Activated T-helper 17 cell treated with anti-CD3 and anti-CD28 coated beads, Interleukin-2, amount 50 U/mL, for 72 hours (primary cell): ENCODE measurements at places on chromosomes 2 and 18. TPM values are rescaled to one million over a fixed set of nuclear protein-coding genes. Genes with fewer than 3 reads are reported as not detected.
A peak's percentile ranks its signal among the peaks of the same experiment; 100 is the strongest.

GRCh38 chr2:203875471-203875870 lies 7.9 kb downstream of the CTLA4 start:
- ATAC-seq = no peak

Gene DCTN1
- 84.0 TPM for total RNA-seq

Gene EPAS1
- total RNA-seq = 53.7 TPM

GRCh38 chr2:182618672-182619079 lies 97.4 kb upstream of the DNAJC10 start:
- no peak for ATAC-seq

GRCh38 chr2:113275556-113276215 lies 3.0 kb downstream of the PAX8 start:
- ATAC-seq = no peak

DNA sequence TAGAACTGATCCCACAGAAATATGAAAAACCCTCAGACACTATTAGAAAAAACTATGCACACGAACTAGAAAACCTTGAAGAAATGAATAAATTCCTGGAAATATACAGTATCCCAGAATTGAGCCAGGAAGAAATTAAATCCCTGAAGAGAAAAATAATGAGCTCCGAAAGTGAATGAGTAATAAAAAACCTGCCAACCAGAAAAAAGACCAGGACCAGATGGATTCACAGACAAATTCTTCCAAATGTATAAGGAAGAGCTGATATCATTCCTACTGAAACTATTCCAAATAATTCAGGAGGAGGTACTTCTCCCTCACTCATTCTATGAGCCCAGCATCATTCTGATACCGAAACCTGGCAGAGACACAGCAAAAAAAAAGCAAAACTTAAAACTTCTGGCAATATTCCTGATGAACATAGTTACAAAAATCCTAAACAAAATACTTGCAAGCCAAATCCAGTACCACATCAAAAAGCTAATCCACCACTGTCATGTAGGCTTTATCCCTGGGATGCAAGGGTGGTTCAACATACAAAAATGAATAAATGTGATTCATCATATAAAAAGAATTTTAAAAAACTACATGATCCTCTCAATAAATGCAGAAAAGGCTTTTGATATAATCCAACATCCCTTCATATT lies 1397.6 kb upstream of the DDX18 start:
- ATAC-seq = no peak

- ATAC-seq = no peak
These were observed at the start of gene ABCB11 for GRCh38 chr2:169031202-169031601. Gene ABCB11, minus strand, starts transcription at chr2:169031324. Its CDS starts 13,199 bp downstream, at chr2:169018125.

Gene TMEM17
- total RNA-seq = 0.22 TPM

Gene DTNB
- 10.0 TPM for total RNA-seq

Gene SCYGR4
- total RNA-seq = not detected

- no peak for ATAC-seq
These were observed 278.4 kb downstream of the RDH14 start for GRCh38 chr2:18282026-18282425.

DNA sequence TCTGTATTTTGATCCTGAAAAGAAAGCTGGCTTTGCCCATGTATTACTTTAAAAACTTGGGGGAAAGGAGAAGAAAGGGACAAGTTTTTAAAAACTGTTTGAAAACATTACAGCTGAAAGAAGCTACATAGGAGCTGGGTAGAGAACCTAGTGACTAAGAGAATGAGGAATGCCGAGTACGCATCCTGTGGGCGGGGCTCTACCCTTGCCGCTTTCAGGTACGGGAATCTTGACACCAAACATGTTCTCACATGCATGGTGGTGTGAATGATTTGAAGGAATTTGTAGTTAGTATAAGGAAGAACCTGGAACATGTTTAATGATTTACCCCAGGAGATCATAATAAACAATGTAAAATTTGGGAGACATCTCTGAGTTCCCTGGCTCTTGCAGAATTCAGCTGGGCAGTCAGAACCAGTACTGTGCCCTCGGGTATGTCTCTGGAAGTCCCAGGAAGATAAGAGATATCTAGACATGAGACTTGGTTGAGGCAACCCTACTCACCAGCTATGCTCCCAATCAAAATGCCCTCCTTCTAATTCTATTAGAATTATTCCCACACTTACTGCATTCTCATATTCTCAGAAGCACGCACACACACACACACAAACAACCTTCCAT lies 16.5 kb upstream of the TGFA start:
- no peak for ATAC-seq

DNA sequence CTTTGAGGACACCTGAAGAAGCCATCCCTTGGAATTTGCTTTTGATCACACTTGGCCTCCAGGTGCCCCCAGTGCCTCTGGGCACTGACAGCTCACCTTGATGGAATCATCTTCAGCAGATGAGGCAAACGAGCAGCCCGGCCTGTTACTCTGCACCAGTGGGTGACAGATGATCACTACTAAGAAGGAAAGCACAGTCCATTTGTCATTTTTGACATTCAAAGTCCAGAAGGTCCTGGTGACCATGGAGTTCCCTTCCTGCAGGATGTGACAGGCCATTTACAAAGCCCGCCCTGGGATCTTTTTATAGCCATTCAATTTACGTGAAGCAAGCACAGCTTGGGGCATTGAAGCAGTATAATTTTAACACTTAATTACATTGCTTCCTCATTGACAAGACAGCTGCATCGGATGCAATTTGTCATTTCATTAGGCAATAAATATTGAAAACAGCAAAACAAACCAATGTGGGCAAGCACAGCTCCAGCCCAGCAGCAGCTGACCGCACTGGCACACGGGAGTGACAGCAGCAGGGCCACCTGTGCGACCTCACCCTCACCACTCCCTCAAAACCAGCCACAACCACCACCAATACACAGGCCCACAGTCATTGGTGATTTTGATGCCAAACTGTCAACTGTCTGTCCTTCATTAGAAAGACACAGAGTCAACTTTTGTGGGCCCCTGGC lies 76.0 kb upstream of the SLC66A3 start:
- ATAC-seq = no peak

DNA sequence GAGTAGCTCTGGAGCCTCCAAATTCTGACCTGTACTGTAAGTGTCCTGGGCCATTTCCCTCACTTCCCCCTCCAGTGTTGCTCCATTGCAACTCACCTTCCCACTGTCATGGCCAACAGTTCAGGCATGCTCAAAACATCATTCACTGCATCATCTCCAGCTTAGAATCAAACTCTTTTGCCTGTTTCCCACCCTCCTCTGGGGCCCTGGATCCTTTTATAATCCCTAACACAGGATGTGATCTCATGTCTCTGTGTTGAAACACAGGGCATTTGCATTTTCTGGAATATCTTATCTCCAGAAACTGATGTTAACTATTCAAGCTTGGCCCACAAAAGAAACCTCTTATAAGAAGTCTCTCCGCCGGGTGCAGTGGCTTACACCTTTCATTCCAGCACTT lies 3.0 kb downstream of the DPP4 start:
- ATAC-seq = no peak

DNA sequence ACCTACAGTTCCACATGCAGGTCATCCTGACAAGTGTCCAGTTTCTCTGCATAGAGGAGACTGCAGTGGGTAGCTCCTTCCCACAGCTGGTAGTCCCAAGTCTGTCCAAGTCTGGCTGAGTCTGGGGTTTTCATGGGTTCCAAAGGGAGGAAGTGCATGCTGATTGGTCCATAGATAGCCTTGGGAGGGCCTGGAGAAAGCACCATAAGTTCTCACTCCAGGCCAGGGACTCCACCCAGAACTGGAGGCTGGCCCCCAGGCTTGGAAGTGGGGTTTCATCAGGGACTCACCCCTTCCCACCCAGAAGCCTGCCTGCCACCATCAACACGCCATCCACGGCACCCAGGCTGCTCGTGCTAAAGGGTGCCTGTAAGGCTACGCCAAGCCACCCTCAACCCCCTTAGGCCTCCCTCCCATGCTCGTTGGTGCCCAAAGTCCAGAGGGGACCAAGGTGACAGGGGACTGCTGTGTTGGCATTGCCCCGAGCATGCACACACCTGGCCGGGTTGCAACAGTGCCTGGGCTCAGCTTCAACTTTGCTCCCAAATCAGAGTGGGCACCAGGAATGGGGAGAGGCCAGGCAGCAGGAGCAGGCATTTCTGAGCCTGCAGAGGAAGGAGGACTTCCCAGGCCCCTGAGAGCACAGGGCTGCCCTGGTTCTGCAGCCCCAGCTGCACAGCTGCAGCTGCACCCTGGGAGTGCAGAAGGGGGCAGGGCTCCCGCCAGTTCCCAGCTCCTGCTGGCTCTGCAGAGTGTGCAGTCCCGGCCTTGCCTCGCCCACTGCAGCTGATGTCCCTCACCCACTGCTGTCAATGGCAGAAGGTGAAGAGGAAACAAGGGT lies 116.5 kb upstream of the MAP2 start:
- ATAC-seq = no peak

- ATAC-seq = no peak
These were observed 206.3 kb downstream of the AFF3 start for GRCh38 chr2:99936065-99936464.

DNA sequence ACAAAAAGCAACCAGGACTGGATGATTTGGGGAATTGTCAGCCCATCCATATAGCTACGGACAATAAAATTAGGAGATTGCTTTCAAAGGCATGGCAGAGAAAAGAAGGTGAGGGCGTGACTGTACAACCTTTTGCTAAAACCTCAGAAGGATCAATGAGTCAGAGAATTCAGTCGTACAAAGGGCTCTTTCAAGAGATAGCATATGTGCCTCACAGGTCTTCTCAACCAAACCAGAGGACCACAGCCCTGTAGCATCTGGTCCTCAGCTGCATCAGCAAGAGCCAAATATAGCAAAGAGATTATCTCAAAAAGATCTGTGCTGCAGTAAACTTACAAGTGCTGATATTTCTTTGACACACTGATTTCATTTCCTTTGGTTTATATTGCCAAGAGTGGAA lies 149.9 kb upstream of the RAB6C start:
- ATAC-seq = no peak

Gene TOGARAM2
- total RNA-seq = 4.3 TPM

GRCh38 chr2:100936070-100936741 lies 65.9 kb upstream of the RPL31 start:
- no peak for ATAC-seq

DNA sequence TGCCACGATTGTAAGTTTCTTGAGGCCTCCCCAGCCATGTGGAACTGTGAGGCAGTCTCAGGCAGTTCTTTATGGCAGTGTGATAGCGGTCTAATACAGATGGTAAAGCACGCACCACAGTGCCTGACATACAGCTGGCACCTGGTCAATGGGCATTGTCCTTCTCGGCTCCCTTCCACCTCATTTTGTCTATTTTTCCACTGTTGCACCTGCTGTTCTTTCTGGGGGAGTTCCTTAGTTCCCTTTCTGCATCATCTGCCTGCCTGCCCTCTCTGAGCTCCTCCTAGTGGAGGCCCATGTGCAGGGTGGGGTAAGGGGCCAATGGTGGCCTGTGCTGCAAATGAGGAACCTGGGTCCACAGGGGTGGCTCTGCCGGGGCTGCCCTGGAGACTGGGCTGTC lies 157.6 kb downstream of the LPIN1 start:
- ATAC-seq = no peak

Gene STK17B
- total RNA-seq = 190 TPM

Gene ELOA2
- total RNA-seq = not detected

Gene MPP4
- not detected for total RNA-seq

DNA sequence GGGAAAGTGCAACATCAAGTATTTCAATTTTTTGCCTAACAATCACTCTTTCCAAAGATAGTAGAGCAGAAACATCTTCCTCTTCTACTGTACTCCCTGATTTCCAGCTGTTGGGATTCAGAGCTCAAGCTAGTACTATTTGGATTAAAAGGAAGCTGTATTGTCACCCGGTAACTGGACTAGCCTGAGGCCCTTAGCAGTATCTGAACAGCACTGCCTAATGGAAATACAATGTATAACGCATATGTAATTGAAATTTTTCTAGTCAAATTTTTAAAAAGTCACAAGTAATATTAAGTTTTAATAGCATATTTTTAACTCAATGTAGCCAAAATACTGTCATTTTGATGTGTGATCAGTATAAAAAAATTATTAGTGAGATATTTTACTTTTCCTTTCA lies 86.2 kb downstream of the COX7A2L start:
- ATAC-seq = no peak

DNA sequence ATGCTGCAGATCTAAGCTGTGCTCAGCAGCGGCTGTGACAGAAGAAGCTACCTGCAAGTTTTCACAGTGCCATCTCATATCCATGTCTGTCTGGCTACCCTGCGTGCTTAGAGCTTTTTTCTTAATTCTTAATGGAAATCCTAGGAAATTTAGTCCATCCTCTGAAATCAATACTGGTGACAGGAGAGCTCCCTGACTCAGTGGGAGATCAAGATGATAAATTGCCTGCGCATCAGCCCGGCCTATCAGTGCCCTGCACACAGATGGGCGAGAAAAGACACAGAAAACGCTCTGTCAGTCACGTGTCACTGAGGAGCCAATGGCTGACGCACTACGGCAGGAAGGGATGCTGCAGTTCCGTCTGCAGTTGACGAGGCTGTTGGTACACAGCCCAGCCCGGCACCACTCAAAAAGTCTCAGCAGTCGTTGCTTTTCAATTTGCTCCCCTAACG lies 819.6 kb upstream of the FSHR start:
- peak; percentile 100 for ATAC-seq

Gene CFC1
- total RNA-seq = not detected

DNA sequence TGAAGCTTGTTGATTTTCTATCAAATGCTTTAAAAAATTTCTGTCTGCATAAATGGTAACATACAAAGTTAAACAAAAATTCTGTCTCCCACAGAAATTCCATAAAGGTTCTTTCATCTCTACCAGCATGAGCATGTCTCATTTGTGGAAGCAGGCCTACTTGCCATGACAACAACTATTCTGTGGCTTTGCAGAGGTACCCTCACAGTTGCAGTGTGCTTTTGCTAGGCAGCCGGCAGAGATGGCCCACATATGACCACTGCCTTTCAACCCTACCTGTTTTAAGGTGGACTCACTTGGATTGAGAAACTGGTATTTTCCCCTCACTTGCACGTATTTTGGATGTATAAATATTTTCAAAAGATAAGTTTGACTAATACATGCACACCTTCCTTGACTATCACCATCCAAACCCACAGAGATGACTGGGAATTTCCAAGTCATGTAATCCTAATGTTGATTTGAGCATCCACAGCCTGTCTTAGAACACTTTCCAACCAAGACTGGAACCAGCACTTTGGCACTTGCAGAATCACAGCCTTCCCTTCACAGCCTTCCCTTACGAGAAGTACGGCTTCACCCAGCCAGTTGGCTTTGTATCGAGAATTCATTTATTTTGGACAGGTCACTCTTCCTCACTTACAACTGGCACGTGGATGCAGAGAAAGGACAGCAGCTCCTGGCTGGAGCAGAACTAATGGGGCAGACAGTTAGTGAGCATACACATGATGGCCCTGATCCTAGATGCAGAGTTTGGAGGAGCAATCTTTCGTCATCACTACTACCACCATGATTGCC lies 9.3 kb upstream of the FHL2 start:
- no peak for ATAC-seq

GRCh38 chr2:141058556-141058955 lies 1072.3 kb downstream of the LRP1B start:
- no peak for ATAC-seq
